ENCODE measurements at places on chromosomes 2 and 18. TPM values are rescaled to one million over a fixed set of nuclear protein-coding genes. Genes with fewer than 3 reads are reported as not detected.

- no peak for DNase-seq
Measured at GRCh38 chr2:138997856-138998517, 217.8 kb upstream of the NXPH2 start.

- DNase-seq, result peak; percentile 46
Measured at GRCh38 chr2:217934321-217935131, 68.3 kb downstream of the TNS1 start.

DNA sequence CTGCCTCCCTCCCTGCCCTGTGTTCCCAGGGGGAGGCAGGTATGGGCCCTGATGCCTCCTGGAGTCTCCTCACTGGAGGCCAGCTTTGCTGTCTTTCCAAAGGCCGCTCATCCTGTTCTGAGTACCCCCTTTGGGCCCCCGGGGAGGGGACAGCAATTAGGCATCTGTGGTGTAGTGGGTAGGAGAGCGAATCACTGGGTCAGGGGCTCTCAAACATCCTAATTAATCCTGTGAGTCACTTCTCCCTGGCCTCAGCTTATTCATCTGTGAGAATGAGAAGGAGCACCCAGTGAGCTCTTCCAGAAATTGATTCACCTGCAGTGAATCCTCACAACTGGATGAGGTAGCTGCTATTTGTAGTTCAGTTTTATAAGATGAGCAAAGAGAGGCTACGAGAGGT, 16.4 kb downstream of the TET3 start:
- no peak for DNase-seq

GRCh38 chr2:235025800-235026536, 74.2 kb downstream of the SH3BP4 start:
- peak; percentile 79 for DNase-seq

GRCh38 chr2:22801071-22801470, 583.9 kb upstream of the KLHL29 start:
- DNase-seq, result no peak

DNA sequence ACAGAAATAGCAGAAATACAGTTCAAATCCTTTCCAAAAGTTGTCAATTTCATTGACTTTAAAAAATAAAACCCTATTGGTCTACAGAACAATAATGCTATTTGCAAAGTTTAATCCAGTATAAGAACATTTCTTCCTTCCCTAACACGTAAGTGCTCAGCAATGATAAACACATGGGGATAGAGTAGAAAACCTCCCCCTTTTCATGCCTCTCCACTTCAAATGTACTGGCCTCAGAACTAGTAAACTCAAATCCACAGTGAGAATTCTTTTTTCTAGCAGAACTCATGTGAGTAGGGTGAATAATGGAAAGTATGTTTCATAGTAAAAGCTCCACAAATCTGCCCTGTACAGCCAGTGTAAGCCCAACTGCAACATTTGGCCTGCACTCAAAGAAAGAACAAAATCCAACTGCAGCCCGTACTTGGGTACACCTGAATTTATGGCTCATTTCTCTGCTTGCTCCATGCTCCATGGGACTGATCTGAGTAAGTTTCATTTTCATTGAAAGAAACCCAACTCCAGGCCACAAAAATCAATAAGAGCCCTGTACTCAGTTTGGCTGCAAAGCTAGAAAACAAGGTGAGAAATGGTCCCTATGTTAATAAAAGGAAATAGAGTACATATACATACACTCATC, 115.0 kb upstream of the RMDN2 start:
- DNase-seq, result no peak

DNA sequence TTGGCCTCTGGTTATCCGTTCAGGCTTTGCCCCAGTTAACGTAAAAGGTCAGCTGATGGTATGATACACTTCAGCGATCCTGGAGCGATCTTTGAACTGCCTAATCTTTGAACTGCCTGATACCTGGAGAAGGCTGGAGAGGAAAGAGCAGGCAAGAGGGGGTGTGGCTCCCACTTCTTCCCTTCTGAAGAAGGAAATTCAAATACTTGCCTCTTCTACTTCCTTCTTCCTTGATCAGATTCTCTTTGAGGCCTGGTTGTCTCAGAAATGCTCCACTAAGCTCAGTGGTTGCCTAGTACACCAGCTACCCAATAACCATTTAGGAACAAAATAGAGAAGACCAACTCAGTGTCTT, 619 bp downstream of the GALM start:
- no peak for DNase-seq

TTC32 gene
- 9.3 TPM for total RNA-seq

SLC30A3 gene
- not detected for total RNA-seq

ARID5A gene
- total RNA-seq, result 9.6 TPM

SLC9A4 gene
- not detected for total RNA-seq

DNA sequence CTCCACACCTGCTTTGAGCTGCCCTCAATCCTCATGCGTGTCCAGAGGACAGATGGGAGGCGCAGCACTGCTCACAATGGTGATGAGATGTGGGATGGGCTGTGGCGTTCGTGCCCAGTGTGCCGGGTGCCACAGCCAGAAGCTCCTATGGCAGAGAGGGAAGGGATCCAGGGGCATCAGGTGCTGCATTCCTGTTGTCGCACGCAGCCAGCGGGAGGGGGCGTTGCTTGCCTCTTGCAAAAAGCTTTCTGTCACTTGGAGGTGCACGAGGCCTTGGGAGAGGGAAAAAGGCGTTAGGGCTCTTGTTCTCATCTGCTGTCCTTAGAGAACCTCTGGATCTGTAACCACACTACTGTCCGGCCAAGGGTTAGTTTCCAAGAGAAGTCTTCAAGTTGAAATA, 29.2 kb upstream of the ALLC start:
- DNase-seq, result peak; percentile 24

GRCh38 chr2:101518578-101519492, 43.9 kb upstream of the RFX8 start:
- DNase-seq, result peak; percentile 57
